ENCODE measurements at places on chromosomes 1 and 21.
A peak's percentile ranks its signal among the peaks of the same experiment; 100 is the strongest.

GRCh38 chr1:73909043-73909562 lies 288.9 kb downstream of the LRRIQ3 start:
- DNase-seq: no peak

DNA sequence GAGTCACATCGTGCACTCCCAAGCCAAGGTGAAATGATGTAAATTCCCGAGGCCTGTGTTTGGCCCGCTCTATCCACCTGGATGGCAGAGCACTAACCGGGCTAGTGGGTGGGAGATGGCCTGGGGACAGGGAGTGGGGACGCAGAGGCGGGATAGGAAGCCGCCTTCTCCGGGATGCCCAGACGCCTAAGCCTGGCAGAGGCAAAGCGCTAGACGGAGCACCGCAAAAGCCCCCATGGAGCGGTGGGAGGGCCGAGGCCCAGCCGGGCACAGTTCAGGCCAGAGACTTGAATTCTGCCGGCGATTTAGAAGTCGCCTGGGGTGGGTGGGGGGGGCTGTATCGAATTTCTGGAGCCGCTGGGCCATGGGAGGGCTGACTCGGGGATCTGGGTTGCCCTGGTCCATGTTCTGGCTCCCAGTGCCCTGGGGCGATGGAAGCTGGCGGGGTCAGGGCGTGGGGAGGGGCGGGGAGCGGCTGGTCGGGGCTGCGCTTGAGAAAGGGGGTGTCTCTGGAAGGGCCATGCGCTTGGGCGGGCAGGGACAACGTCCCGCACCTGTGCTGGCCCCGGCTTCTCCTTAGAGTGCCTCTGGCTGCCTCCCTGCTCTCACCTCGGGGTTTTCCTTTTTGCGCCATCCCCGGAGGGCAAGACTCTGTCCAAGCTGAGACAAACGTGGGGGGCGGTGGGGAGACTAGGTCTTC lies 28.0 kb downstream of the KIAA2013 start:
- no peak for DNase-seq

- DNase-seq: peak; percentile 24
These were observed at the start of gene KCNK2 for GRCh38 chr1:215082532-215083382. Gene KCNK2 (plus strand): TSS chr1:215082737. CDS start chr1:215083386, 649 bp downstream.

- DNase-seq: no peak
These were observed 57.0 kb downstream of the MDM4 start for GRCh38 chr1:204572923-204573922.

- DNase-seq: no peak
These were observed 69.4 kb downstream of the RGS2 start for GRCh38 chr1:192878249-192878648.

GRCh38 chr1:156912861-156913808 lies 7.3 kb upstream of the LRRC71 start:
- DNase-seq: no peak

DNA sequence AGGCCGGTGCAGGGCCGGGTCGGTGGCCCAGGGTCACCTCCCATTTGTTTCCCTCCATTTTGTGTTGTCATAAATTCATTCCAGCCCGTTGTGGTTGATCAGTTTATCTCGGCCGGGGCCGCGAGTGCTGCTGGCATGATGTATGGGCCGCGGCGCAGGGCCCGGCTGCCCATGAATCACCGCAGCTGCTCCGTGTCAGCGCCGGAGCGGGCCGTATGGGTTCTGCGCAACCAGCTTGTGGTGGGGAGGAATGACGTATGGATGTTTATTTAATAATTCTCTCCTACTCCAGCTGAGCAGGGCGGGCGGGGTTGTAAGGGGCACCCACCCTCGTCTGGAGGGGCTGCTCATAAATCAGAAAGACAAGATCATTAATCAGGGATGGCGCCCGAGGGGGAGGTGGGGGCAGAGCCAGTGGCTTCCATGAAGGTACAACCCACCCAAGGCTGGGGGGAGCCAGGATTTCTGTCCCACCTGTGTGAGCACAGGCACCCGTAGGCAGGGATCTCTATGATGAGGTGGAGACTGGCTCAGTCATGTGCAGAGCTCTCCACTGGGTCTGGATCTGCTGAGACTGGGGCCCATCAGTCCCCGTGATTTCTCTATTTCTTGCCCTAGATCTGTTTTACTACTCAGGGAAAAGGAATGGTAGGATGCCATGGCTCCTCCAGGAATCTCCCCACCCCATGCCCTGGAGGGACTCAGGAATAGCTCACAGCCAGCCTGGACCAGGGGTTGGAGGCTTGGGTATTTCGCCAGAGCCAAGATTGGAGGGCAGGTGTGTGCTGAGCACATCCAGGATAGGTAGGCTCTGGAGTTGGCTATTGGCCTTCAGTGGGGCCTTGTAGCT lies 27.8 kb downstream of the TMEM53 start:
- DNase-seq: no peak

DNA sequence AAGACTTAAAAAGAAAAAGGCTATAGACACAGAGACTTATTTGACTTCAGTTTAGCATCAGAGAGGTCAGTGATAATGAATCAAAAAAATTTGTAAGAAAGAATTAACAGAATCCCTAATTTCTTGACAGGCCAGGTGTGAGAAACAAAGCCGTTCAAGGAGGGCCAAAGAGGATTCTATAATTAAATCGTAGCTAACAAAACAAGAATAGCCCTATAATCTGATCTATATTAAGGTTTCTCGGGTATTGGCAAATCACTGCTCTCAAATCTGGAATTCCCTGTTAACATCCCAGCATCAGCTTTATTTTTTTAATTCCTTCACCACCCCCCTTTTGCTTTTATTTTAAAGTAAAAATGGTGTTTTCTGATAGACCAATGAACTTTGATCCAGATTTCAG lies 60.3 kb downstream of the PUM1 start:
- DNase-seq: no peak

- DNase-seq: no peak
These were observed 152.3 kb downstream of the SNX7 start for GRCh38 chr1:98813738-98814309.

GRCh38 chr1:3807769-3808168 lies 11.5 kb upstream of the LRRC47 start:
- DNase-seq: no peak
